Kidney capillary endothelial cell (primary cell): ENCODE measurements at places on chromosomes 6 and 20.
A peak's percentile ranks its signal among the peaks of the same experiment; 100 is the strongest.

GRCh38 chr6:25959890-25960536, 2.6 kb upstream of the TRIM38 start:
- DNase-seq, result no peak

- DNase-seq, result no peak
Measured at GRCh38 chr6:117448011-117448410, 22.3 kb upstream of the ROS1 start.

- DNase-seq, result no peak
Measured at GRCh38 chr6:122998403-122998975, 2.5 kb downstream of the CLVS2 start.

- DNase-seq, result peak; percentile 69
Measured at GRCh38 chr6:161418463-161418945, 144.6 kb upstream of the AGPAT4 start.

DNA sequence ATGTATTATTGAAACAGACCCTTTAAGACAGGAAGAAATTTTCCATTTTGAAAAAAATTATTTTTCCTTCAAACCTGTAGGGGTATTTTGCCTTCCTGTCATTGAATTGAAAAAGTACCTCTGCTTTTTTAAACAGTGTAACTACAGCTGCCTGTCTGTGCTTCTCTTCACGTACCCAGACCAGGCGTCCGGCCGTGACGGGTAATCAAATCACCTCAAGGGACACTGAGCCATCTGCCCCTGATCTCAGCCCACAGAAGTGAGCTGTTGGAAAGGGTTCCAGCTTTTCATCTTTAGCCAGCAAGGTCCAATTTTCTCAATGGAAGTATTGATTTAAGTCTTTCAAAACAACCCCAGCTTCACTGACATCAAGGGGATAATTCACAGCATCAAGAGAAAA, 58.0 kb downstream of the SLC35D3 start:
- no peak for DNase-seq

- DNase-seq, result no peak
Measured at GRCh38 chr20:59018817-59019216, 412 bp upstream of the TUBB1 start.

DNA sequence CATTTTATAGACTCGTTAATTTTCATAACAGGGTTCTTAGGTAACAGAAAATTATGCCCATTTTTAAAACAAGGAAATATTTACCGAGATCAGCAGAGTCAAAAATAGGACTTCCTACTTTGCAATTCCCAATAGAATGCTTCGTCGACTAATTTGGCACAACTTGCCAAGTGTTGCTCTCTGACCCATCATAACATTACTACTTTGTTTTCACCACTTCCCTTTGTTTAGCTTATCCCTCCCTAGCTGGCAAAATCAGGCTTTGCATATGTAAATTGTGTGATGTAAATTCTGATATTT, 914 bp upstream of the RANBP9 start:
- DNase-seq, result peak; percentile 19

DNA sequence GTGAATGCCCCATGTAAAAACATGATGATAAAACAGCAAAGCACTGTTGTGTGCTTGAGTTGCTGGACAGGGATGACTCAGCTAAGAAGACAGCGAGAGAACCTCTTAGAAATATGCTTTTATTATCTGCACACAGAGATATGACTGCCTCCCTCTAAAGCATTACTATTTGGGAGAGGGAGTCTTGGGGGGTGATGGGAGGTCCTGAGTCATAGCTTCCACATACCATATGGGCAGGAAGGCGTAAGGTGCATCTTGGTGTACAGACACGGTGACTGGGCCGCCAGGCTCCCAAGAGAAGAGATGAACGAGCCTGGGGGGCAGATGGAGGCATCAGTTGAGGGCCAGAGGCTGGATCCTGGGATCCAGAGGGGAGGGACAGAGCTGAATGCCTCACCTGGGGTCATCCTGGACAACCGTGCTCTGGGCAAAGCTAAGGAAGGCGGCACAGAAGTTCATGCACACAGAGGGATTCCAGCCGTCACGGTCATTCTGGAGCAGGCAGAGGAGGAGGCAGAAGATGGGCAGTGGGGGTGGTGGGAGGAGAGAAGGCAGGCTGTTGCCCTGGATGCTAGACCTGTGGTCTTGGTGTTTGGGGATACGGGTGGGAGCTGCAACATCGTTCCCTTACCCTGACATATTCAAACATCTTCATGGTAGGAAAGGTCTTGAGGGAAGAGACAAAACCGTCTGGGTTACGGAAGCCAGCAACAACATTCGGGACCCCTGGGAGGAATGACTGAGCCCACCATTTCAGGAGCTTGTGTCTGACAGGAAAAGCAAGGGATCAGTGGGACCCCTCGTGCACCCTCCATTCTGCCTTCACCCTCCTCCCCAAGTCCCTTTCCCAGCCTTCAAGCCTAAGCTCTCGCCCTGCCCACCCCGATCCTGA, 2.0 kb downstream of the DXO start:
- DNase-seq, result no peak
